ENCODE measurements at places on chromosomes 12 and 14.

- no peak for DNase-seq
Measured at GRCh38 chr12:2409656-2410265, 357.0 kb downstream of the CACNA1C start.

DNA sequence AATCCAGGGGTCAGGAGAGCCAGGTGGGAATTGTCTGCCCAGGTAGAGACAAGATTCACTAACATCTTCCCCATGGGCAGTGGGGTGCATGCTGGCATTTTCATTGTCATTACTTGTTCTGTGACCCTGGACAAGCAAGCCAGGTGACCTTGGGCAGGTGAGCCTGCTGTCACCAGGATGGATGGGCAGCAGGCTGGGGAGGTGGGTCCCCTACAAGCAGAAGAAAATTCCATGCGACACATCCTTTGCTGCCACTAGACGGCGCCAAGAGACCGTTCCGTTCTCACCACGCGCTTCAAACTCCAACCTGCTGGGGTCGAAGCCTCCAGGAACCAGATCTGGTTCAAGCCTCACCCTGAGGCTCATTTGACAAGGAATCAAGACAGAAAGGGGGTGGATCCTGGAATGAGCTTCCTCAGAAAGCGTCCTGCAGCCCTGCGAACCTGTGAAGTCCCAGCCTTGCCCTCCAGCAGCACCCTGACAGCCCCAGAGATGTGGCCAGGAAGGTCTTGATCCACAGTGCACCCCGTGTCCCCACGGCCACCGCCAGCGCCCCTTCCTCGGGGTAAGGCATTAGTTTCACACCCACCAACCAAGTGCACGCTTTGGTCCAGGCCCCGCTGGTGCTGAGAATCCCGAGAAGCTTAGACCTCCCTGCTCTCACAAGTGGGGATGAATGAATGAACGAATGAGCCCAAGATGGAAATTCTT is 3.2 kb upstream of the DYNC1H1 start:
- no peak for DNase-seq

DNA sequence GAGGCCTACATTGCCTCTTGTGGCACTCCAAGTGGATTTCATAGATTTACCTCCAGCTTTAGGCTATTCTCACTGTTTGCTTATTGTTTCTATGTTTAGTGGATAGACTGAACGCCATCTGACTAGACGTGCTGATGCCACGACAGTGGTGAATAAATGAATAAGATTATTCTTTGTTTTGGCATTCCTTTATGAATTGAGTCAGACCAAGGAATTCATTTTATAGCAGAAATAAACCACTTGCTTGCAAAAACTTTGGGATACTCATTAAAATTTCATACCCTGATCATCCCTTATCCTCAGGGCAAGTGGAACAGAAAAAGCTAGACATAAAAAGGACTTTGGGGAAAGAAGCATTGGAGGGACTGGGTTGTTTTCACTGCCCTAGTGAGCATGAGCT is 71.7 kb upstream of the FERMT2 start:
- no peak for DNase-seq

DNA sequence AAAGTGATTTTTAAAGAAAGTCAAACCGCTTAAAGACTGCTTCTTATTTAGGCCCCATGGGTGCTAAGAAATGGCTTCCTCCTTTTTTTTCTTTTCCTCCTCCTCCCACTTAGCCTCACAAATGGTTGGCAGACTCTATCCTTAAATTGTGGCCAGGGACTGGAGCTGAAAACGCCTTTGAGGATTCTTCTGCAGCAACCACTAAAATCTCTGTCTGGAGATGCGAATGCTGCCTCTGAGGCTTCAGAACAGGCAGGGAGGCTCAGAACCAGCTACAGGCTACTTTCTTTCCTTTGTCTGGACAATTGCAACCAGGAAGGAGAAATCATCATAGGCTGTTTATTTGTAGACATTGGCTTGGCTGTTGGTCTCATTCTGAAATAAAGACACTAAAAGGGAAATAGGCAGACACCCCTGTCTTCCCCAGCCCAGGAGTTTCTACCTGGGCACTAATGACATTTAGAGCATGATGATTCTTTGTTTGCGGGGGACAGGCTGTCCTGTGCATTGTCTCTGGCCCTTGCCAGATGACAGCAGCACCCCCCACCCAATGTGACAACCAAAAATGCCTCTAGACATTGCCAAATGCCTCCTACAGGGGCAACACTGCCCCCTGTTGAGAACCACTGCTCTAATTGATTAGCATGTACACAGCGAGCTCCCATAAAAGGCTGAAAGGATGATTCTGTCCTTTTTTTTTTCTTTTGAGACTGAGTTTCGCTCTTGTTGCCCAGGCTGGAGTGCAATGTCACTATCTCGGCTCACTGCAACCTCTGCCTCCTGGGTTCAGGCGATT is 50.3 kb downstream of the MAP1LC3B2 start:
- no peak for DNase-seq

DNA sequence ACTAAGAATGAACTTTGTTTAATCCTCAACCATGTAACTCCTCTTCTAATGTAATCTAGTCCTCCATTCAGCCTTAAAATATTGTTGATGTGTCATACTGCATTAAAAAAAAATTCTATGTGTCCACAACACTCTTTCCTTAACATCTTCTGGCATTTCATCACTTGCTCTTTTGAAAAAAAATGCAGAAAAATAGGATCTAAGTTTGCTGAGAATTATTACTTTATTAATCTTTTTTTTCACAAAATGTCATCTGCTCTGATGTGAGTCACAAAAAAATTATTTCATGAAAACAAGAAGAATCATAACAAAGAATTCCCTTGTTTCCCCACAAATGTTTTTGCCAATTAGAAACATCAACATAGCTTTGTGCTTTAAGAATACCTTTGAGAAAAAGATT is 410.1 kb upstream of the MGAT4C start:
- DNase-seq = no peak

Measured in cortex of kidney (tissue), 1 donor.